Dermis blood vessel endothelial cell (primary cell): ENCODE measurements at places on chromosomes 7 and 10. TPM values are rescaled to one million over a fixed set of nuclear protein-coding genes. Genes with fewer than 3 reads are reported as not detected.

HABP2 gene
- total RNA-seq: under 0.01 and 0.19 TPM in 2 replicates

SYT15 gene
- 0.51 and 1.5 TPM in 2 replicates for total RNA-seq

CCDC172 gene
- not detected in 2 replicates for total RNA-seq

PCDH15 gene
- not detected in 2 replicates for total RNA-seq

ACSM6 gene
- total RNA-seq: not detected in 2 replicates

VWA2 gene
- total RNA-seq: not detected in 2 replicates

C10orf62 gene
- total RNA-seq: 0.09 and 0.34 TPM in 2 replicates
